ENCODE measurements at places on chromosomes 4 and X.

GRCh38 chrX:153596981-153597750 is 1.8 kb downstream of the CCNQ start:
- DNase-seq, result no peak

GRCh38 chrX:32408389-32408788 is 803.0 kb downstream of the DMD start:
- no peak for DNase-seq

DNA sequence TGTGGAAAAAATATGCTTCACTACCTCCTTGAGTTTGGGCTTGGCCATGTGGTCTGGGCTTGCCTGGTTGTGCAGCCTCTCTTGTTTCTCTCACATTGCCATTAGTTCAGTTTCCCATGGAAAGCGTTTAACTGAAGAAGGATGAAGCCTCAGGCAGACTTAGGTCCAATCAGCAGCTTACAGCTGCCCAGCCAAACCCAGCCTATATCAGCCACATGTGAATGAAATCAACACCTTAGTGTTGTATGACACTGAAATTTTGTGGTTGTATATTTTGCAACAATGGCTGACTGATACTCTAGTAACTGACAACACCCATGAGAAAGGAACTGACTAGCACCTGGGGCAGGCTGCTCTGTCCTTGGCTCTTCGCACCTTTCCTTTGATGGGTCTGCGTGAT is 81.2 kb downstream of the KLF8 start:
- no peak for DNase-seq

DNA sequence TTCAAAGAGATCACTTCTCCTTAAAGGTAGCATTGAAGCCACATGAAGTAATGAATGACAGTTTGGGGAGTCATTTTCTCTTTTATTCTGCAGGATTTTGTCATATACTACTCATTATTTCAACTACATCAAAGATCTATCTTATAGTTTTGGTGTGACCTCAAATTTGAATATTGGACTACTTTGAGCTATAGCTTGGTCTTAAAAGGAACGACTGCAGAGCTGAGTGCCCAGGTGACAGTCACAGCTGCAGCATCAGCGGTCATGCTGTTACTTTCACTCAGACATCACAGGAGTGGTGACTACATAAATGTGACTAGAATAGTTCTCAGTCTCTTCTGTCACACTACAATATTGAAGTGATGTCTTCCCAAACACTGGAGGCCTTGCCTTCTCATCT is 10.7 kb upstream of the SPCS3 start:
- no peak for DNase-seq

- no peak for DNase-seq
Observed at GRCh38 chrX:9927698-9928482, 39.3 kb upstream of the CLDN34 start.

- no peak for DNase-seq
Observed at GRCh38 chr4:8157944-8158709, 486 bp downstream of the ABLIM2 start.

- no peak for DNase-seq
Observed at GRCh38 chrX:69389101-69389501, 115.0 kb upstream of the NALF2 start.
